T-helper 1 cell (primary cell): ENCODE measurements at places on chromosomes 16 and 17.
A peak's percentile ranks its signal among the peaks of the same experiment; 100 is the strongest.

GRCh38 chr16:65675161-65675560, 553.3 kb upstream of the CDH11 start:
- DNase-seq = no peak

DNA sequence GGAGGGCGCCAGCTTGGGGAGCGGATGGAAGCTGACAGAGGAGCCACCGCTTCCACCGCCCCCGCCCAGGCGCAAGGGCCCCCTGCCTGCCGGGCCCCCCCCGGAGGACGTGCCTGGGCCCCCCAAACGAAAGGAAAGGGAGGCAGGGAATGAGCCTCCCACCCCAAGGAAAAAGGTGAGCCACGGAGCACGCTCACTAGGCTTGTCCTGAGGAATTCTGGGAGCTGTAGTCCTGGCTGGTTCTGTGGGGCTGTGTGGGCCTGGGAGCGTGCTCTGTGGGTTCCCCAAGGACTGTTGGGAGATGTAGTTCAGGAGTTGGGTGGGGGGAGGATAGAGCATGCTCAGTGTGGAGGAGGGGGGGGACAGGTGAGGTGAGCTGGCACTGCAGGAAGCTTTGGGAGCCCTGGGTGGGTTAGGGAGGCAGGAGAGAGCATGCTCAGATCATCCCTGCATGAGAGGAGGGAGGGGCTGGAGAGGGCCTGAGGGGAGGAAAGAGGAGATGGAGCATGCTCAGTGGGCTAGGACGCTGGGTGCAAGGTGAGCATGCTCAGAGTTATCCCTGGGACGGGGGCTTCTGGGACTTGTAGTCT, 4.5 kb downstream of the FBXL19 start:
- DNase-seq = peak; percentile 33

GRCh38 chr16:16904601-16905000, 525.7 kb downstream of the NPIPA7 start:
- DNase-seq = no peak

DNA sequence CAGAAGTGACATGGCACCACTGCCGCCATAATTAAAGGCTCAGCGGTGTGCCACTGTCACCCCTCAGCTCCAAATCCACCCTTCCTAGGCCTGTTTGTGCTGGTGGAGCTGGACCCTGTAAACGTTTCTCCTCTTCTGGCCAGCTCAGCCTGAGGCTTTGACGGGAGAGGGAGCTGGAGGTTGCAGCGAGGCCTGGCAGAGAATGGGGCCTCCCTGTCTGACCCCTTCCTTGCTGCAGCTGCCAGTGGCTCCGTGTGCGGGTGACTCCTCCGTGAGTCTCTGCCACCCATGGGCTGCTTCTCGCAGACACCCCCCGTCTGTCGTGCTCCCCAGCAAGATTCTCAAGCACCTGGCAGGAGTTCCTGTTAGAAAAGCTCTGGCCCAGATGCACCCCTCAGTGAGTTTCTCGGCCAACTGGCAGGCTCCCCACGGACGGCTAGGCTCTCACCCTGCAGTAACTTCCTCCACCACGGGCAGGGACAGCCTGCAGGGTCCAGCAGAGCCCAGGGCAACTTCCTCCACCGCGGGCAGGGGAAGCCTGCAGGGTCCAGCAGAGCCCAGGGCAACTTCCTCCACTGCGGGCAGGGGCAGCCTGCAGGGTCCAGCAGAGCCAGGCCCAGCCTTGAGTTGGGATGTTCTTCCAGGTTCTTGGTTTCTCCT, 4.7 kb upstream of the CHMP6 start:
- DNase-seq = no peak

GRCh38 chr17:58614859-58615459, 76.9 kb downstream of the TEX14 start:
- no peak for DNase-seq

GRCh38 chr16:31351942-31352325, 3.0 kb upstream of the ITGAX start:
- peak; percentile 64 for DNase-seq
